ENCODE measurements at places on chromosomes 4 and X.

GRCh38 chr4:15717086-15717485, 14.2 kb downstream of the BST1 start:
- DNase-seq: no peak

- DNase-seq: no peak
Observed at GRCh38 chr4:163284304-163284703, 48.1 kb downstream of the NPY1R start.

GRCh38 chr4:67632492-67632891, 68.5 kb downstream of the UBA6 start:
- no peak for DNase-seq

DNA sequence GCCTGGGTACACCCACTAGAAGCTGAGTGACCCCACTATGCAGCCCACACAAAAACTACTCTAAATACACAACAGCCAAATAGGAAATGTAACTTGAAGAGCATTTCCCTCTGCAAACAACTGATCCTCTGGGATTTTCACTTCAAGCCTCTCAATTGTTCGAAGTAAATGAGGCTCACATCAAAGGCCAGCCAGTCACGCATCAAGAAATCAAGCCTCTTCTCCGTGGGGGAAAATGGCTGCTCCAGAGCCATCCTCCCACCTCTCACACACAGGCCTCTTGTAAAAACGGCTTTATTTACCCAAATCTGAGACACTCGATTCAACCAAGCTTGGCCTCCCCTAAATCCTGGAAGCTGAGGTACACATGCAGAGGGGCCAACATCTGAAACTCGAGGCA, 14.3 kb downstream of the PCDH19 start:
- peak; percentile 62 for DNase-seq

GRCh38 chr4:167233685-167234315, 494 bp downstream of the SPOCK3 start:
- peak; percentile 83 for DNase-seq

Data from eye (tissue), 1 donor.